ENCODE measurements at places on chromosomes 2 and 18. TPM values are rescaled to one million over a fixed set of nuclear protein-coding genes. Genes with fewer than 3 reads are reported as not detected.

Gene RESP18
- not detected for total RNA-seq

Gene TOGARAM2
- total RNA-seq: 0.47 TPM

Gene CDKL4
- total RNA-seq: 1.3 TPM

Gene POTEC
- not detected for total RNA-seq

Gene SPP2
- total RNA-seq: not detected

Gene TNFRSF11A
- 94.6 TPM for total RNA-seq

Gene SDC1
- total RNA-seq: 136 TPM

Gene IL36RN
- total RNA-seq: 0.12 TPM

Gene WNT10A
- 3.4 TPM for total RNA-seq

Gene CTNNA2
- not detected for total RNA-seq

Gene CDK15
- not detected for total RNA-seq

Gene NDC80
- total RNA-seq: 56.0 TPM

Gene TNP1
- total RNA-seq: not detected

Gene LOXHD1
- total RNA-seq: not detected

- DNase-seq: no peak
- H3K4me3 ChIP-seq: no peak overlapping the region
- H3K36me3 ChIP-seq: no peaks in the 10 kb centered on the region
Measured at GRCh38 chr2:55156326-55156725, 75.8 kb downstream of the CLHC1 start.

DNA sequence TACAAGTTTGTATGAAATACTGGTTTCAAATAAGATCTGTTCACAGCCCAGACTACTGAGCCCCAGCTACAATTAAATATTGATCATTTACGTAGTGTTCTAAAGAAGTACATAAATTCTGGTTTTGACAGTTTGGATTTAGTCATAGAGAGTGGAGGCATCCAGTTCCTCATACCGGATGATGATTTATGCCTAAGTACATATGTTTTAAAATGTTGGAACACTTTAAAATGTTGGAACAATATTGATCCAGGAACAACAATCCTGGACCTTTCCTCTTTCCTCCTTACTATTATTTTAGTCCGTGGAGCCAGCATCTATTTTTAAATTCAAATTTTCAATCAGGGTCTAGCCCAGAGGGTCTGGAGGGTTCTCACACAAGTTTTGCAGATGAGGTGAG is 22.8 kb upstream of the TTN start:
- no peak overlapping the region for H3K4me3 ChIP-seq
- no peak for DNase-seq
- no peaks in the 10 kb centered on the region for H3K27me3 ChIP-seq
- H3K36me3 ChIP-seq: no peaks in the 10 kb centered on the region

- no peaks in the 10 kb centered on the region for H3K27me3 ChIP-seq
- DNase-seq: no peak
- no peaks in the 10 kb centered on the region for H3K4me1 ChIP-seq
- no peak overlapping the region for H3K27ac ChIP-seq
- no peaks in the 10 kb centered on the region for H3K36me3 ChIP-seq
- no peak overlapping the region for H3K4me3 ChIP-seq
Measured at GRCh38 chr2:4831751-4832150, 860.4 kb upstream of the SOX11 start.

DNA sequence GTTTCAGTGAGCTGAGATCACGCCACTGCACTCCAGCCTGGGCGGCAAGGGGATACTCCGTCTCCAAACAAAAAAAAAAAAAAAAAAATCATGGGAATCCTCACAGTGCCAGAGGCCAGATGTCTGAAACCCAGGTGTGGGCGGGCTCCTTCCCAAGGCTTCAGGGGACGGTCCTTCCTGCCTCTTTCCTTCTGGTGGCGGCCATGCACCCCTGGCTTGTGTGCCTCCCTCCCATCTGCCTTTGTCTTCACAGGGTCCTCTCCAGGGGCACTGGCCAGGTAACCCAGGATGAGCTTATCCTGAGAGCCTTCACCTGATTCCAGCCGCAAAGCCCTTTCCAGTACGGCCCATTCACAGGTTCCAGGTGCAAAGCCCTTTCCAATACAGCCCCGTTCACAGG is 40.9 kb upstream of the GPC1 start:
- H3K4me3 ChIP-seq: no peak overlapping the region
- no peak for DNase-seq
- peaks cover 8% of the 10 kb centered on the region for H3K27me3 ChIP-seq
- H3K36me3 ChIP-seq: no peaks in the 10 kb centered on the region
- no peaks in the 10 kb centered on the region for H3K4me1 ChIP-seq
- H3K27ac ChIP-seq: no peak overlapping the region

GRCh38 chr2:236545248-236545658 is 24.4 kb upstream of the ACKR3 start:
- no peaks in the 10 kb centered on the region for H3K36me3 ChIP-seq
- DNase-seq: no peak
- H3K27me3 ChIP-seq: peaks cover 8% of the 10 kb centered on the region
- no peak overlapping the region for H3K27ac ChIP-seq

- no peak overlapping the region for H3K4me3 ChIP-seq
- no peak for DNase-seq
- no peaks in the 10 kb centered on the region for H3K27me3 ChIP-seq
- H3K36me3 ChIP-seq: no peaks in the 10 kb centered on the region
- H3K4me1 ChIP-seq: no peaks in the 10 kb centered on the region
Measured at GRCh38 chr18:75003039-75003438, 205.9 kb downstream of the PTGR3 start.

- no peak for DNase-seq
- H3K36me3 ChIP-seq: no peaks in the 10 kb centered on the region
- no peak overlapping the region for H3K27ac ChIP-seq
- H3K4me1 ChIP-seq: peaks cover 11% of the 10 kb centered on the region
- H3K4me3 ChIP-seq: no peak overlapping the region
Measured at GRCh38 chr2:207911215-207911614, 114.1 kb downstream of the PLEKHM3 start.

GRCh38 chr2:233209117-233209532 is 42.3 kb upstream of the ATG16L1 start:
- no peak overlapping the region for H3K4me3 ChIP-seq
- H3K4me1 ChIP-seq: peaks cover 38% of the 10 kb centered on the region
- no peak for DNase-seq
- H3K27me3 ChIP-seq: peaks cover 13% of the 10 kb centered on the region
- H3K27ac ChIP-seq: no peak overlapping the region

- no peaks in the 10 kb centered on the region for H3K27me3 ChIP-seq
- no peak overlapping the region for H3K27ac ChIP-seq
- H3K4me1 ChIP-seq: no peaks in the 10 kb centered on the region
Measured at GRCh38 chr2:66550826-66551225, 115.9 kb downstream of the MEIS1 start.

DNA sequence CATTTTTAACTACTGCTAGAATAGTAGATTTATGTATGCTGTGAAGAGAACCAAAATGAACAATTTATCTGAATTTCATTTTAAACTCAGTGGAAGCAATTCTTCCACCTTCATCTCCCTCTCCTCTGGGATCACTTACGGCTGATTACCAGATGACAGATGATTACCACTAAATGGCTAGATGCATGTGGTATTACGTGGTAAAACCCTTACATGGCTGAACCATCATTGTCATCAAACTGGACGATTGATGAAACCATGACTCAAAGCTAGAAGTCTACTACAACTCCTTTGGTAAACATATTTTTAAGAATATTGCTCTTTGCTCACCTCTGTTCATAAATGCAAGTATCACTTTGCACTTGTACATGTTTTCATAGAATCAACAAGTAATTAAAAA is 48.5 kb upstream of the DOCK10 start:
- no peaks in the 10 kb centered on the region for H3K4me1 ChIP-seq
- no peak overlapping the region for H3K27ac ChIP-seq
- no peak for DNase-seq
- no peak overlapping the region for H3K4me3 ChIP-seq

DNA sequence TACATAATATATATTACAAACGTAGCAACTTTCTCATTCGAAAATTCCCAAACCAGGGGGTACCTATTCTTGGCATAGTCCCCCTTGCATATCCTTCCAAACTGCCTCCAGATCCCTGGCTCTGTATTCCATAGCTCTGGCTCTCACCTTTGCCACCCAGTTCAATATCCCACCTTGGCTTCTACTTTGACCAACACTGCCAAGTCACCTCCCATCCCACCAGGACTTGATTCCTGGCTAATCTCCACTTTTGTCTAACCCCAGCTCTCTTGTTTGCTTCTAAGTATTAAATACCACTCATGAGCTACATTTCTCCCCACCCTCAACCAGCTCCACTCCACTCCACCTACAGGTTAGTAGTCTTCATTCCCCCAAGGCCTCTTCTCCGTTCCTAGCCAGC is 103.2 kb upstream of the WDR75 start:
- DNase-seq: no peak
- H3K36me3 ChIP-seq: no peaks in the 10 kb centered on the region
- no peak overlapping the region for H3K27ac ChIP-seq
- H3K27me3 ChIP-seq: no peaks in the 10 kb centered on the region

- H3K36me3 ChIP-seq: no peaks in the 10 kb centered on the region
- DNase-seq: no peak
- H3K4me3 ChIP-seq: no peak overlapping the region
- peaks cover 18% of the 10 kb centered on the region for H3K4me1 ChIP-seq
- H3K27me3 ChIP-seq: no peaks in the 10 kb centered on the region
Measured at GRCh38 chr2:156480376-156480775, 44.2 kb downstream of the GPD2 start.

GRCh38 chr2:240023792-240024191 is 1.4 kb downstream of the NDUFA10 start:
- H3K36me3 ChIP-seq: peaks cover 44% of the 10 kb centered on the region
- H3K27me3 ChIP-seq: peaks cover 23% of the 10 kb centered on the region
- DNase-seq: no peak
- H3K4me3 ChIP-seq: peak overlapping the region; percentile 89
- peak overlapping the region; percentile 88 for H3K27ac ChIP-seq
- H3K4me1 ChIP-seq: peaks cover 22% of the 10 kb centered on the region

DNA sequence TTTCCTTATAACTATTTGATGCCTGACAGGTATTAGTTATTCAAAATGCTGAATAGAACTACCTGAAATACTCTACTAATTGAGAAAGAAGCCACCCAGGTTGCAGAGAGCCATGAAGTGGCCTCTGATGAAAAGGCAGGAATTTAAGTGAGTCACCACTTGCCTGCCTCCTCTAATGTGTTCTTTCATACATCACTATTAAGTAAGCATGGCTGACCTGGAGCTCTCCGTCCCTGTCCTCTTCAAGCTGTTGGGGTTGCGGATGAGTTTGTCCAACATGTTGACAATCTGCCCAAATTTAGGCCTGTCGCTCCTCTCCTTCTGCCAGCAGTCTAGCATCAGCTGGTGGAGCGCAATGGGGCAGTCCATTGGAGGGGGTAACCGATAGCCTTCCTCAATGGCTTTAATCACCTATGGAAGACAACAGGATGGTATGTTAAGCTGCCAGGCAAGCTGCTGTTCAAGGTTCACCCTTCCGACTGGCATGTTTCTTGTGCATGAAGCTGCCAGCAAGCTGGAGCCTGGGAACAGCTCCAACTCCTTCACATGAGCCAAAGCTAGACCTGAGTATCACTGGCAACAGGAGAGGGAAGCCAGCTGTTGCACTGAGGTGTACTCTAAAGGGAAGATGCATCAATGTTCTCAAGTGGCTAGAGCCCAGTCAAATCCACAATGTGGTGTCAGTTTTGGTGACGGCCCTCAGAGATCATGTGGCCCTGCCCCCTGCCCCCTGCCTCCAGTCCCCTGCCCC is 142.2 kb downstream of the EPHA4 start:
- H3K4me3 ChIP-seq: no peak overlapping the region
- no peaks in the 10 kb centered on the region for H3K27me3 ChIP-seq
- no peak for DNase-seq
- no peaks in the 10 kb centered on the region for H3K36me3 ChIP-seq
- H3K27ac ChIP-seq: no peak overlapping the region
- peaks cover 21% of the 10 kb centered on the region for H3K4me1 ChIP-seq

GRCh38 chr2:205658572-205658971 is 23.7 kb upstream of the NRP2 start:
- H3K4me3 ChIP-seq: no peak overlapping the region
- peaks cover 45% of the 10 kb centered on the region for H3K27me3 ChIP-seq
- H3K36me3 ChIP-seq: no peaks in the 10 kb centered on the region
- no peak for DNase-seq

DNA sequence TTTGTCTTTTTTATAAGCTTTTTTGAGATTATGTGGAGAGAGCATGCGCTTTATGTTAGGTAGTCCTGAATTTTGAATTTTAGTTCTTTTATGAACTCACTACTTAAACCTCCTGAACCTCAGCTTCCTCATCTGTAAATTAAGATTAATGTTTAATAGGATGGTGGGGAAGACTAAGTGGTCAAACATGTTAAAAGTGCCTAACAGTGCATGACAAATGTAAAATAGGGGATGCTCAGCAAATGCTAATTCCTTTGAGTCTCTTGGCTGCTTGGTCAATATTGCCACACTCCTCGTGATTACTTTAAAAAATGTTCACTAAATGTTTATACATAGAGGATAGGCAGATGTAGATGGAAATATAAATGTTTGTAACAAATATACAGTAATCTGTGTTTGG is 6.8 kb downstream of the BIRC6 start:
- H3K27me3 ChIP-seq: no peaks in the 10 kb centered on the region
- H3K4me3 ChIP-seq: no peak overlapping the region
- no peak overlapping the region for H3K27ac ChIP-seq
- H3K4me1 ChIP-seq: peaks cover 29% of the 10 kb centered on the region
- H3K36me3 ChIP-seq: peaks cover 3% of the 10 kb centered on the region

GRCh38 chr2:235908826-235909225 is 259.4 kb downstream of the GBX2 start:
- no peak overlapping the region for H3K4me3 ChIP-seq
- no peaks in the 10 kb centered on the region for H3K4me1 ChIP-seq
- peaks cover 4% of the 10 kb centered on the region for H3K36me3 ChIP-seq
- no peaks in the 10 kb centered on the region for H3K27me3 ChIP-seq
- no peak for DNase-seq

DNA sequence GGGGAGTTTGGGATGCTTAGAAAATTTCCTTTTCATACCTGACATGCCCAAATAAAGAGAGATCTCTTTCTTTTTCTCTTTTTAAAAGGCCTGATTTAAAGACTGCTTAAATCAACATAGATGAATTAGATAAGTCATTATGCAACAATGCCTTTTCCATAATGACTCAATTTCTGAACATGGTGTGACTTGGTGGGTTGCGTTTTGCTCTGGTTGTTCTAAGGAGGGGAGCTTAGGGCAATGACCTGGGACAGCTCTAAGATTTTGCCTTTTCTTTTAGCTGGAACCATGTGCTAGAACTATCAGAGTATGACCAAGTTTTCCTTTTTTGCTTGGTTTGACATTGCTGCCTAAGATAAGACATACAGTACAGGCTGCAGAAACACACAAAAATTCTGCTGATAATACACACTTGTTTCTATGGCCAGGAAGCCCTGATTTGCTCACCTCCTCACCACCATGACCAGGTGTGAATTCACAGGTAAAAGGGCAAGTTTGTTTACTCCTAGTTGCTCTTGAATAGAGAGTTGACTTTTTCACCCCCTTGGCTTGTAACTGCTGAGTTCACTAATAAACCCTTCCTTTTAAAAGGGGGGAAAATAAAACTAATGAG is 58.1 kb upstream of the IL1RL1 start:
- peaks cover 8% of the 10 kb centered on the region for H3K27me3 ChIP-seq
- H3K4me3 ChIP-seq: no peak overlapping the region
- no peak overlapping the region for H3K27ac ChIP-seq

- H3K4me1 ChIP-seq: peaks cover 35% of the 10 kb centered on the region
- H3K27ac ChIP-seq: no peak overlapping the region
- peak; percentile 52 for DNase-seq
- no peak overlapping the region for H3K4me3 ChIP-seq
- H3K27me3 ChIP-seq: no peaks in the 10 kb centered on the region
Measured at GRCh38 chr2:137173463-137173862, 408.1 kb downstream of the THSD7B start.

Measured in Calu3 (cell line).